ENCODE measurements at places on chromosomes 12 and 14. TPM values are rescaled to one million over a fixed set of nuclear protein-coding genes. Genes with fewer than 3 reads are reported as not detected.

RTL1 gene
- 0.10 TPM for polyA plus RNA-seq

TMEM179 gene
- polyA plus RNA-seq: 0.60 TPM

CLEC4C gene
- polyA plus RNA-seq: 0.23 TPM

TOMM20L gene
- 2.5 TPM for polyA plus RNA-seq

SPATA7 gene
- 31.2 TPM for polyA plus RNA-seq

CCDC197 gene
- polyA plus RNA-seq: not detected

KRT72 gene
- polyA plus RNA-seq: not detected

Data from left kidney (tissue), 8 donors.